Pancreas (tissue), 10 donors: ENCODE measurements at places on chromosomes 6 and 20. TPM values are rescaled to one million over a fixed set of nuclear protein-coding genes. Genes with fewer than 3 reads are reported as not detected.

Gene BMP7
- 0.31 TPM for total RNA-seq

DNA sequence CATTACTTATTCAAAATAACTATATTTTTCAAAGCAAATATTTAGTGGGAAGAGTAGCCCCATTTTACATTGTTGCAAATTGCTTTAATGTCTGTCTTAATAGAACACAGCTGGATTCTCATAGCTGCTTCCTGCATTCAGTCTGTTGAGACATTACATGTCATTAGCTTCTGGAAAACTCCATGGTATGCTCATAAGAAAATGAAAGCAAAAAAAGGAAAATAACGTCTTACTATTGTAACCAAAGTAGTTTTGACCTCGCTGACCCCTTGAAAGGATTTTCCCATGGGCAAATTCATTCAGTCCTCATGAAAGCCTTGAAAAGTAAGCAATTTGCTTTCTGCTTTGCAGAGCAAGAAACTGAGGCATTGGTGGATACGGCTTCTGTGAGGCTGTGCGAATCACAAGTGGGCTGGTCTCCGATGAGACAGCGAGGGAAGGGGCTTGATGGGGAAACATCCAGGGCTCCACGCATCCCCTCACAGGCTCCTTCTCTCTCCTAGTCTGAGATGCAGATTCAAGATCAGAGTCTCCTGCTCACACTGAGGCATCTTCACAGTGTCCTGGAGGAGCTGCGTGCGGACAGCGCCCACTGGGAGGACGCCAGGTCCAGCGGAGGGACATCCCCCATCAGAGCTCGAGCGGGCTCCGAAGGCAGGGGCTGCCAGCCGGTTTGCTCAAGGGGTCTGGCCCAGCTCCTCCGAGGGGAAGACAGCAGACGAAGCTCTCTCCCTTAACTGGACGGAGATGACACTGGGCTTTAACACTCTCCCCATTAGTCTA lies 3.3 kb downstream of the C20orf202 start:
- DNase-seq = no peak

DNA sequence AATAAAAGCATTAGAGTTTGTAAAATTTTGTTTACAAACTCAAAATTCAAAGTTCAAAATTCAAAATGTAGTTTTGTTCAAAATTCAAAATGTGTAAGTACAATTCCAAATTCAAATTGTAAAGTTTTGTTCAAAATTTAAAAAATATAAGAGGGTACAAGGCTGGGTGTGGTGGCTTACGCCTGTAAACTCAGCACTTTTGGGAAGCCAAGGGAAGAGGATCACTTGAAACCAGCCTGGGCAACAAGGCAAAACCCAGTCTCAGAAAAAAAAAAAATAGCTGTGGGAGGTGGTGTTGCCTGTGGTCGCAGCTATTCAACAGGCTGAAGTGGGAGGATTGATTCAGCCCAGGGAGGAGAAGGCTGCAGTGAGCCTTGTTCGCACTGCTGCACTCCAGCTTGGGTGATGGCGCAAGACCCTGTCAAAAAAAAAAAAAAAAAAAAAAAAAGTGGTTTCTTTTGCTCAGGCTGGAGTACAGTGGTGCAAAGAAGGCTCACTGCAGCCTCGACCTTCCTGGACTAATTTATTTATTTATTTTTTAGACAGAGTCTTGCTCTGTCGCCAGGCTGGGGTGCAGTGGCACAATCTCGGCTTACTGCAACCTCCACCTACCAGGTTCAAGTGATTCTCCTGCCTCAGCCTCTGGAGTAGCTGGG lies 5.4 kb upstream of the ZBTB12 start:
- DNase-seq = no peak

- DNase-seq = no peak
Measured at GRCh38 chr6:72626126-72626525, 4.3 kb downstream of the KCNQ5 start.

- no peak for DNase-seq
Measured at GRCh38 chr20:22807045-22807444, 222.7 kb upstream of the FOXA2 start.

Gene FAM209B
- not detected for total RNA-seq

Gene SLC35D3
- 0.14 TPM for total RNA-seq

- no peak for DNase-seq
Measured at GRCh38 chr6:130376936-130377335, 11.1 kb downstream of the TMEM200A start.

GRCh38 chr6:44255871-44256774 lies 1.2 kb downstream of the SLC35B2 start:
- DNase-seq = peak; percentile 71

Gene GPX5
- not detected for total RNA-seq

DNA sequence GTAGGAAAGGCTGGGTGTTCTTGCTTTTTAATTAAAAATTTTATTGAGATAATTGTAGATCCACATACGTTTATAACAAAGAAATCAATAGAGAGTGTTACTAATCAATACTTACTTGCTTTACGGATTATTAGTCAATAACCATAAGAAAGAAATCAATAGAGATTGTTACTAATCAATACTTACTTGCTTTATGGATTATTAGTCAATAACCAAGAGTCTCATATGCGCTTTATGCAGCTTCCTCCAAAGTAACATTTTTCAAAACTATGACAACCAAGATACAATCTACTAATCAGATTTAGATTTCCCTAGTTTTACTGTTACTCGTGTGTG lies 31.0 kb upstream of the LY86 start:
- DNase-seq = no peak

DNA sequence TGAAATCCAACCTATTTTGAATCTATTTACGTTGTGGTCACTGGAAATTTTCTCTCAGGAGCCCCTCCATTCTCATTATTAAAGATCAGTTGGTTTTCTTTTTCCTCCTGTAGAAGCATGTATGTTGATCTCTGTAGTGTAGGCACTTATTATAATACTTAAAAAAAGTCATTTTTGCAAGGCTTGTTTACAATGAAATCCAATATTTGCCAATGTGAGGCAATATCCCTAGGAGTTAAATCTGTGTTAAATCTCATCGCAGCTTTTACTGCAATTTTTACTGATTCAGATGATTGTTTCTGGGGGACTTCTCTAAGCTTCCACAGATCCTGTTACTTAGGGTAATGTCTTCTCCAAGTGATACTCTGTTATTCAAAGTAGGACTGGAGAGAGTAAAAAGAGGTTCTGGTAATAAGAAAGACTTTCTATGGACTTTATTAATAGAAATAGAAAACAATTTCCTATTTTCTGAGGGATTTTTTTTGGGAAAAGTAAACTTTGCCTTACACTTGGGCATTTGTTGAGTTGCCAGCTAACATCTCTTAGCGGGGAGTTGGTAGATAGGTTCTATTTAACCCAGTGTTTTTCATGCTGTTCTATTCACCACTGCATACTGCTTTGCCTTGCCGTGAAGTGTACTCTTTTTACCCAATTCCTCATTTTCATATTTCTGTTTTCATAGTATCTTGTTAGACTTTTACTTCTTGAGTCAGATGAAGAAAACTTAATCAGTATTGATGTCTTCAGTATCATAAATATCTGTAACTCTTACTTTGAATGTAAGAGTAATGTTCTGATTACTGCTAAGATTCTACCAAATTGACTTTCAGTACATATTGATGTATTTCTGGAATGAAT lies 48.6 kb downstream of the CDKAL1 start:
- DNase-seq = no peak

Gene BPIFB2
- 0.16 TPM for total RNA-seq

Gene FOXS1
- 0.79 TPM for total RNA-seq

DNA sequence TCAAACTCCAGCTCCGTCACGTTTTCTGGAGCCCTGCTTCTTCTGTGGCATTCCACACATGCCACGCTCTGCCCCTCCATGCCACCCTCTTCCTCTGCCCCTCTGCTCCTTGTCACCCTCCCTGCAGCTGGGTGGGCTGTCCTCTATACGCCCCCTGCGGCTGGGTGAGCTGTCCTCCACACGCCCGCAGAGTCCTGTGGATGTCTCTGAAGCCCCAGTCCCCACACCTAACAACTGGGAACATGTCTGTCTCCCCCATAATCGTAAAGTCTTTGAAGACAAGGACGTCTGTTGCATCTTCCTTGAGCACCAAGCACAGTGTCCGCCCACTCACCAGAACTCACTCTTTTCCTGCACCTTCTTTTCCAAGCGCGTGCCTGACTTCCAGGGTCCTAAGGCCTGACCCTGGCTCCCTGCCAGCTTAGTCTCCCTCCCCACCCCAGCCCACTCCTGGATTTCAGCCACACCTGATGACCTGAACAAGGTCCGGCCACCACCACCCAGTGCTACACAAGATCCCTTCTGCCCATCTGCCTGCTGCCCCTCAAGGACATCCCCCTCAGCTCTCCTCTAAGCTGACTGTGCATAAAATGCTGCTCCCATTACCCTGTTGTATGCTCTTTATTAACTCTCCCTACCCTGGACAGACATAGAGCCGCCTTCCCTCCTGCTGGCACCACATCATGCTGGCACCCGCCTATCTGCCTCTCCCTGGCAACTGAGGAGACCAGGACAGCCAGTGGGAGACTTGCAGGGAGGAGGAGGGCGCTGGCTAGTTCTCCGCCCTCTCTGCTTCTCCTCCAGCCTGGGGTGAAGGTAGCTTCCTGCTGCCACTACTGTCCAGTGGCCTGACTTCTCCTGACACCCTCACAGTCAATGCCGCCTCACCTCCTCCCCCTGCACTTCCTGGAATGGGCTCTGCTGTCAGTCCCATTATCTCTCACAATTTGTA lies 10.7 kb upstream of the PRR18 start:
- no peak for DNase-seq

Gene NRSN1
- total RNA-seq = not detected

DNA sequence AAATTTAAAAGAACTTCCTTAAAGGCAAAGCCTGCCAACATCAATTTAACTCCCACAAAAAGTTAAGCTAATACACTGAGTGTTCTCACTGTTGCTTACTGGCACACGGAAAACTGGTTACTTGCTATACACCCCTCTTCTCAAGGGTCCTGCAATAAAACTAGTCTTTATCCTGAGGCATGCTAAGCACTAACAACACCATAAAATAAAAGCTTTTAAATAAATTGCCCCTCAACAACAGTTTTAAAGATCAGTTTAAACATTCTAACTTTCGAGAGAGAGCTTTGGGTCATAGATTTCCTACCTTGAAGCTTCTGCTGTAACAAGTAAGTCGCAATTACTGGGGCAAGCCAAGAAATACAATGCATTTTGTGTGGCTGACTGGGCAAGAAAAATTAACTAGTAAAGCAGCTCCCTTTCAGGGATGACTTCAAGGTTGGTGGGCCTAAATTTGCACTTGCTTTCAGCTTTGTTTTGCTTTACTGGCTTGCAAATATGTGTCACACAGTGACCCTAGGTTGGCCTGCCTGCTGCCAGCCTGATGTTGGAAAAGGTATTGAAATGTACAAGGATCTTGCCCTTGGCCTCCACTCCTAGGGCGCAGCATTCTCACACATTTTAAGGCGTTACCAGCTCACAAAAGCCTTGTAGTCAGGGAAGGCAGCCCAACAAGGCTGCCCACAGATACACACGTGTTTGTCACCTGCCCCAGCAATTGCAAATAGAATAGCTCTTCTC lies 4.0 kb upstream of the HEY2 start:
- DNase-seq = no peak

- no peak for DNase-seq
Measured at GRCh38 chr6:14294270-14294951, 176.8 kb downstream of the CD83 start.

DNA sequence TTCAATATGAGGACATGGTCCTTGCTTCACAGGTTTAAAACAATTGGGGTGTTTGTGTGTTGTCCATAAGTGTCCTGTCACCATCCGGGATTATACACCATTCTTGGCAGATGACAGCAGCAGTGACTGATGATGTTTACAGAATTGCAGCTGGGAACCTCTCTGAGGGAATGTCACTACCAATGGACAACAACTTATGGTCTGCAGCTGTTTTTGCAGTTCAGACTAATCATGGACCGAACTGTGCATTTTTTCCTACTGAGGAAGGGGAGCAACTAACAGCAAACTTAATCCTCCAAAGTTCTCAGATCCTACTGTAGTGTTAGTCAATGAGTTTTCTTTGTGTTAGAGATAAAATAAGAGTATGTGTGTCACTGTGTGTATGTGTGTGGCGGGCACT lies 26.0 kb downstream of the FAM229B start:
- DNase-seq = no peak

Gene CDKN1A
- 60.4 TPM for total RNA-seq

Gene MUCL3
- total RNA-seq = 5.6 TPM

Gene ID1
- 16.8 TPM for total RNA-seq

GRCh38 chr6:137489046-137490005 lies 4.9 kb downstream of the OLIG3 start:
- DNase-seq = no peak

Gene PACRG
- 2.5 TPM for total RNA-seq

DNA sequence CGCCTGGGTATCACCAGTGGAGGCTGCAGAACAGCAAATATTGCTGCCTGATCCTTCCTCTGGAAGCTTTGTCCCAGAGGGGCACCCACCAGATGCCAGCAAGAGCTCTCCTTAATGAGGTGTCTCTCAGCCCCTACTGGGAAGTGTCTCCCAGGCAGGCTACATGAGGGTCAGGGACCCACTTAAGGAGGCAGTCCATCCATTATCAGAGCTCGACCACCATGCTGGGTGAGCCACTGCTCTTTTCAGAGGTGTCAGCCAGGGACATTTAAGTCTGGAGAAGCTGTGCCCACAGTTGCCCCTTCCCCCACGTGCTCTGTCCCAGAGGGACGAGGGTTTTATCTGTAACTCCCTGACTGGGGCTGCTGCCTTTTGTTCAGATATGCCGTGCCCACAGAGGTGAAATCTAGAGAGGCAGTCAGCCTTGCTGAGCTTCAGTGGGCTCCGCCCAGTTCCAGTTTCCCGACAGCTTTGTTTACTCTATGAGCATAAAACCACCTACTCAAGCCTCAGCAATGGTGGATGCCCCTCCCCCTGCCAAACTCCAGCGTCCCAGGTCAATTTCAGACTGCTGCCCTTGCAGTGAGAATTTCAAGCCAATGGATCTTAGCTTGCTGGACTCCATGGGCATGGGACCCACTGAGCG lies 25.9 kb upstream of the AIG1 start:
- no peak for DNase-seq

DNA sequence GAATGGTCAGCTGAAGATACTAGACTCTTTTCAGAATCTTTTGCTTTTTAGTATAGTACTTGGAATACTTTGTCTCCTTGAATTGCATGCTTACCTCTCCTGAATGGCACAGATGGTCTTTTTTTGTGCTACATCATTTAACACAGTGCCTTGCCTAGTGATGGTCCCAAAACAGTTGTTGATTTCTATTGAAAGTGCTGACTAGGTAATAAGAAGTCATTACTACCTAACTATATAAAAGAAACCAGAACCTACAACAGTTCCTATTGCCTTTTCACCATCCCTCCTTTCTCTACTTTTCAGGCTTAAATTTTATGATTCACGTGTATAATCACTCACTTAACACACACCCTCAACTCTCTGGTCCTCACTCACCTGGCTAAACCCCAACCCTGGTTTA lies 64.6 kb upstream of the PRND start:
- DNase-seq = no peak
